Activated gamma-delta T cell treated with anti-CD3 and anti-CD28 coated beads, Interleukin-2, amount 50 U/mL, for 16 hours (primary cell): ENCODE measurements at places on chromosomes 5 and 9.

DNA sequence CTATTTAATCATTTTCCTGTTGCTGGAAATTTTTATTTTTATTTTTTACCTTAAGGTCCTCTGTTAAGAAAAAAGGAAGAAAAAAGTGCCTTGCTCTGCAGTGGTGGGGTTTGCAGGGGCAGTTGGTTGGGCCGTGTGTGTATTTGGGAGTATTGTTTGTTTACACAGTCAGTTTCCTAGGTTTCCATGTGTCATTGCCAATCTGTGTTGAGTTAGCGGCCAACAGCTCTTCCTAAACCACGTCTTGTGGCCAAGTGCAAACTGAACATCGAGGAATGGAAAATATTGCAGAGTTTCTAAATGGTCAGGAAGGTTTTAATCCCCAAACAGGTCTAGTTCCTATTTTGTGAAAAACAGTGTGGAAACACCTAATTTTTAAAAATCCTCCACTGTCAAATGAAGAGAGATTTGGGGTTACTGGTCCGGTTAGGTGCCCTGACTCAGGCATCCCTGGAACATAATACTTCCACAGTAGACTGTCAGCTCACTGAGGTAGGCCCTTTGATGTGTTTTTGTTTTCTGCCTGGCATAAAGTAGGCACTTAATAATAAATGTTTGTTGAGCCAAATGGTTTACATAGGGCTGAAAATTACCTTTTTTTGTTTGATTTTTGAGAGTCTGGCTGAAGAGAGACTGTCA, 37.0 kb downstream of the MAMDC2 start:
- DNase-seq, result no peak

GRCh38 chr5:57513785-57514184, 31.2 kb upstream of the ACTBL2 start:
- DNase-seq, result no peak

- no peak for DNase-seq
Observed at GRCh38 chr9:94990897-94991561, 264.5 kb downstream of the AOPEP start.

GRCh38 chr5:133453831-133454230, 158.5 kb downstream of the FSTL4 start:
- DNase-seq, result no peak

DNA sequence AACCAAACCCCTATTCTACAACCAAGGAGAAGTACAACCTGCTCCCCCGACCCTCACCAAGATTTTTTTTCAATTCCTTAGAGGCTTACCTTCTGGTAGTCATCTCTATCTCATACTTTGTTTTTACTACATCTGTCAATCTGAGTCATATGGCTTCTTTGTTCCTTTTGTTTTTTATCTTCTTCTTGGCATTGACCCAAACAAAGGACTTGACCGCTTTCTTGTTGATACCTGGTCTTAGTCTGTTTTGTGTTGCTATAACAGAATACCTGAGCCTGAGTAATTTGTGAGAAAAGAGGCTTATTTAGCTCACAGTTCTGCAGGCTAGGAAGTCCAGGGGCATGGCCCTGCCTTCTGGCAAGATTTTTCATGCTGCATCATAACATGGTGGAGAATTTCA, 352.7 kb downstream of the MLLT3 start:
- no peak for DNase-seq

DNA sequence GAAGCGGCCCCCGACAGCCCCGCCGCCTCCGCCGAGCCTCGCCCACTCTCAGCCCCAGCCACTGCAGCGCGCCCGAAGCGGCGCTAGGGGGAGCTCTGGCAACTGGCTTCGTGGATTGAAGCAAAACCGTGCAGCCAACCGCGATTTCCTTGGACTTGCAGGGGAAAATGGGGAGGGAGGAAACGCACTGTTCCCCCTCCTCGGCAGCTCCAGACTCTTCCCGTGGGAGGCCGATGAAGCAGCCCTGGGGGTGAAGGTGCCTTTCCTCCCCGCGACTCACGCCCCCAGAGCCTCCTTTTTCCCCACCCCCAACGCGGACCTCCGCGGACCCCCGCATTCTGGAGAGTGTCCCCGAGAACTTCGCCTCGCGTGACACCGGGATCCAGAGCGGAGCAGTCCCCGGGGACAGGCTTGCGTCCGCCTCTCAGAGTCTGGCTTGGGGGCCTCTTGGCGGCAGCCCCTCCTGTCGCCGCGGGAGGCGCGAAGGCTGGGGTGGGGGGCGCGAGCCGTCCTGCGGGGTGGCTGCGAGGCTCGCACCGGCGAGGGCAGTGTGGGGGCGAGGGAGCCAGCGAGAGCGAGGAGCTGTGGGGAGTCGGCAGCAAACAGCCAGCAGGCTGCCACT, 3.8 kb downstream of the IER5L start:
- DNase-seq, result peak; percentile 65

GRCh38 chr5:36273809-36274526, 27.7 kb downstream of the RANBP3L start:
- no peak for DNase-seq

GRCh38 chr5:158534203-158534602, 565.5 kb downstream of the EBF1 start:
- no peak for DNase-seq

- no peak for DNase-seq
Observed at GRCh38 chr9:106857811-106858470, 5.0 kb upstream of the ZNF462 start.

- no peak for DNase-seq
Observed at GRCh38 chr9:755454-756381, 85.8 kb upstream of the DMRT1 start.

DNA sequence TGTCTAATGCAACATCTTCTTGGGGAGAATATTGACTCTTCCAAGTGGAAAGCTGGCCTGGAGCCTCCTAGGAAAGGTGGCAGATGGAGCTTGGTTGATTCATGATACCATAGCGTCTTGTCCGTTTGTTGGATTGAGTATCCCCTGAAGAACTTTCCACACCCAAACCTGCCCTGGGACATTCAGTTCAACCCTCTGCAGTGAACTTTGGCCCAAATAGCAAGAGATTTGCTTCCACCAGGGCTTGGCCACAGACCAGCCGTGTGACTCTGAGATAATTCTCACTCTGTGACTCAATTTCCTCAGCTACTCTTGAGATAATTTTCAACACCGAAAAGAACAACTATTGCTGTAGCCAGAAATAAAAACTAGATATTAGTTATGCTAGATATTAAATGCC, 108.0 kb upstream of the RAD23B start:
- no peak for DNase-seq

DNA sequence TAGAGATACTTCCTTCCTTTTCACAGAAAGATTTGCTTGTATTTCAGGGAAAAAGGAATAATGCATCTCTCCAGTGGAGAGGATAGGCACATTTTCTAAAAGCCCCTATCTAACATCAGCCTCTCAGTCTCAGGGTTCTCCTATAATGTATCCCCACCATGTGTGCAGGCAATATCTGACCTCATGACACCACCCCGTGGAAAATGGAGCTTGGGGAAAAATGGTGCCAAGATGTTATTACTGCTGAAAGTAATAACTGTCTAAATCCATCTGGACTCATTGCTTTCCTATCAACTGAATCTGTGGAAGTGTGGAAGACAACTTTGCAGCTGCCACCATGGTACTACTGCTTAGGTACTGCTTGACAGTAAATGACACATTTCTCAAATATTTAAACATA, 574.3 kb downstream of the LRRC70 start:
- no peak for DNase-seq

DNA sequence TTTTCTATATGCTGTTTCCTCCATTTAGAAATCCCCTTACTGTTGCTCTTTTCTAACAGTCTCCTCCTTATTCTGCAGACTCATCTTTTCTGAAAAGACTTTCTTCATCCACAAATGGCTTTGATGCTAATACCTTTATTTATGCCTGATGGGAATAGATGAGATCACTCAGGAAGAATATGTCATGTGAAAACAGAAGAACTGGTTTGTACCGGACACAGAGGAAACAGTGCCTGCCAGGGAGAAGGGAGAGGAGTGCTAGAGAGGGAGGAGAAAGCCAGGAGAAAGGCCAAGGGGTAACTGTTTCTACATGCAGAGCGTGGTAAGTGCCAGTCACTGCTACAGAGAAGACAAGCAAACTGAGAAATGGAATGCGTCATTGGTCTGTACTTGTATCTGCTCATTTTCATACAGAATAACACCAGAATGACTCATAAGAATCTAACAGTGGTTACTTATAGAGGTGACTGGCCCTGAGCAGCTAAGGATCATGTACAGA, 45.9 kb upstream of the PJA2 start:
- DNase-seq, result no peak

DNA sequence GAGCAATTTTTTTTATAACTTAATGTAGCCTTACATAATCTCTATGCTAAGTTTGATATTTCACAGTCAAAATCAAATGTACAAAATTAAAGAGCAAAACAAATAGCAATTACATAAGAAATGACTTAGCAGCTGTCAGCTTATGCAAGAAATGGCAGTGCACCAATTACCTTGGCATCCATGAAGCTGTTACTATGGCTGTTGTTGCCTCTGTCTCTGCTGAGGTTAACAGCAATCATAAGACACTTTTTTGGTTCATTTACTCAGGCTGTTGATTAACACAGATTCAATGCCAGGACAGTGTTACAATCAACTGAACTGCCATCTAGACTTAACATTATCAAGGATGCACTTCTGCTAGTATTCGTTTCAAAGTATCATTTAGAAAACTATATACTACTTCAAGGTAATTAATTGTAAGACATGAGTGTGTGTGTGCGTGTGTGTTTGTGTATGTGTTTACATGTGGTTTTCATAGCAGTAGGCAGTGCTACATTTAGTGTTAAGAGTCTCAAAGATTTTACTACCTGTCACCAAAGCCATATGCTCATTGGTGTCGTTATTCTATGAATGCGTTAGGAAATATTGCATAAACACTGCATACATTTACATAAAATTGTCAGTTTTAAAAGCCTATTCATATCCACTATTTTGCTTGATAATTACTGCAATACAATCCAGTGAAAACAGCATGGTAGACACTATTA, 1084.2 kb upstream of the COX7C start:
- DNase-seq, result no peak

DNA sequence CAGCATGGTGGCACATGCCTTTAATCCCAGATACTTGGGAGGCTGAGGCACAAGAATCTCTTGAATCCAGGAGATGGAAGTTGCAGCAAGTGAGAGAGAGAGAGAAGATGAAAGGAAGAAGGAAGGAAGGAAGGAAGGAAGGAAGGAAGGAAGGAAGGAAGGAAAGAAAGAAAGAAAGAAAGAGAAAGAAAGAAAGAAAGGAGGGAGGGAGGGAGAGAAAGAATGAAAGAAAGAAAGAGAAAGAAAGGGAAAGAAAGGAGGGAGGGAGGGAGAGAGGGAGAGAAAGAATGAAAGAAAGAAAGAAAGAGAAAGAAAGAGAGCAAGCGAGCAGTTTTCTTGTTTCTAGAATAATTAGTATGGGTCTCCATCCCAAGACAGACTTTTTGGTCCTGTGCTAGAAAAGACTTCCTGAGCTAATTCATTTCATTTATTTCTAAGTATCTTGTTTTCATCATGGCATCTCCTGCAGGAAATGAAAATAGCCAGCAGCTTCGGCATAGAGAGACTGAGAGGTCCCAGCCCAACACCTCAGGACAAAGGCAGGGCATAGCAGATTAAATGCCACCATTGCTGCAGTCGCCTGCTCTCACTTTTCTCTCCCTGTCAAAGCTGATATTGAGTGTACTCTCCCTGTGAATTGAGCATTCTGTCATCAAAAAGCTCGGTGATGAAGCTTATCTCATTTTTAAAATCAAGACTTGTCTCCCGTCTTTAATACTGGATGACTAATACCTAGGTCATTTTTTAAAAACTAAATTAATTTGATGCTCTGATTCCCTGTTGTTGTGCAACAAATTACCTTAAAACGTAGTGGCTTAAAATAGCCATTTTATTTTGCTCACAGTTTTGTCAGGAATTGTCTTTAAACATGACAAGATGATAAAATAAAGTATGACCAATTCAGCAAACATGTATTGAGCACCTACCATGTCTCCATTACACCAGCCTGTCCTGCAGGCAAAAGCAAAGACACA, 91.8 kb upstream of the ADRA1B start:
- no peak for DNase-seq

GRCh38 chr9:95460518-95461164, 56.1 kb downstream of the PTCH1 start:
- no peak for DNase-seq

- DNase-seq, result no peak
Observed at GRCh38 chr5:35908228-35908627, 30.2 kb downstream of the CAPSL start.

DNA sequence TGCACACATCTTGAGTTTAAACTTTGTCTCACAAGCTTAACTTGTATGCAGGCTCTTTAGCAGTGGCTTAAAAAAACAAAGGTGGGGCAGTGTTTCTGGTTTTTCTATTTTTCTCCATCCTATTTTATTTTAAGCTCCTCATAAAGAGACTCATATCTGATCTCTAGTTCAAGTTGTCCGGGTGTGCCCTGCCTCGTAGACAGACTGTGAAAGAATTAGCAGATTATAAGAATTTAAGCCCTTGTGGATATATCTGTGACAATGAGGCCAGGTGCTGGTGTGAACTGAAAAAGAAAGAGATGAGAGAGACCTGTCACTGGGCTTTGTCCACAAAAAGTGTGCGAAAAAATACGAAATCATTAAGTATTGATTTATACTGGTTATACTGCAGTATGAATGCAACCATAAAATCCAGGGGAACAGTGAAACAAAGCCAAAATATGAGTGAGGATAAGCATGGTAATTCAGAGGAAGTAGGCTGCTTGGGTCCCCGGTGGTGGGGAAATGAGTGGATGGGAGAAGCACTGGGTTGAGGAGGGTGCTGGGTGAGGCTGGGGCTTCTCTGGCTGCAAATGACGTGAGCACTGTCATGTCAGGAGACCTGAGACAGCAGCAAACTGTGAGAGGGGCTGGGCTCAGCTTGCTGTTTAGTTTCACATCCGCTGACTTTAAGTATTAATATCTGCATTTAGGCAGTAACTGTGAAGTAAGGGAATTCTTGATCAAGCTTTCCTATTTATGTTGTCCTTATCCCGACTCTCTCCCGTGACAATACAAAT, 179.7 kb upstream of the ANKRD55 start:
- no peak for DNase-seq

DNA sequence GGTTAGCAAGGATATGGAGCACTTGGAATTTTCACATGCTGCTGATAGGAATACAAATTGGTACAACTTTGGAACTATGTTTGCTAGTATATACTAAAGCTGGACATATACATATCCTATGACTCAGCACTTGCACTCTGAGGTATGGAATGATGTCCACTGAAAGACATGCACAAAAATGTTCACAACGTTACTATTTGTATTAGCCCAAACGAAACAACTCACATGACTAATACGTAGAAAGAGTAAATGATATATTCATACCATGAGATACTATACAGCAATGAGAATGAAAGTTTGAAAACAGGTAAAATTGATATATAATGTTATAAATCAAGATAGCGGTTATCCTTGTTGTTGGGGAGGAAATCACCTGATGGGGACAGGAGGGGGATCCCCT, 45.5 kb upstream of the CDC42SE2 start:
- no peak for DNase-seq

DNA sequence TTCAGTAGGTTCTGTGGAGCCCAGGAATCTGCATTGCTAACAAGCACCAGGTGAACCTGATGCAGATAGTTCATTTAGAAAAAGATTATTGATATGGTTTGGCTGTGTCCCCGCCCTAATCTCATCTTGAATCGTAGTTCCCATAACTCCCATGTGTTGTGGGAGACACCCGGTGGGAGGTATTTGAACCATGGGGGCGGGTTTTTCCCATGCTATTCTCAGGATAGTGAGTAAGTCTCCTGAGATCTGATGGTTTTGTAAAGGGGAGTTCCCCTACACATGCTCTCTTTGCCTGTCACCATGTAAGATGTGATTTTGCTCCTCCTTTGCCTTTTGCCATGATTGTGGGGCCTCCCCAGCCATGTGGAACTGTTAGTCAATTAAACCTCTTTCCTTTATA, 212.0 kb downstream of the RAB3C start:
- no peak for DNase-seq

GRCh38 chr5:178563621-178564020, 26.6 kb downstream of the COL23A1 start:
- DNase-seq, result no peak
